ENCODE measurements at places on chromosomes 12 and 14.

GRCh38 chr12:124964251-124964650 lies 24.7 kb downstream of the DHX37 start:
- DNase-seq = no peak

DNA sequence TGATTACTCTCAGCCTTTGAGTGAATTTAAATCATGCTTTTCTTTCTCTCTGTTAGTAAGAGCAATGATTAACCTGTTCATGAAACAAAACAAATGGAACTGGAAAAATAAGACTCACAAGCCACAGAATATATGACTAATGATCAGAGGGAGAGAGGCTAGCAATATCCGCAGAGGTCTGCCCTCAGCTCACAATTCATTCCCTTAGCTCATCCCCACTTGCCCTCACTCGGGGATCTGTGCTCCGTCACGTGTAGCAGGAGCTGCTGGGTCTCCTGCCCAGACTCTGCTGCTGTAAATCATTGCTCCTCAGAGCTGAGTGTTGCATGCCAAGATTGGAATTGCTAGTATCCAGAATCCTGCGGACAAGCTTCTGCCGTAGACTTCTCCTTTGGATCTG lies 53.1 kb upstream of the GNG2 start:
- DNase-seq = no peak

GRCh38 chr14:23089498-23090253 lies 5.3 kb downstream of the ACIN1 start:
- DNase-seq = no peak

DNA sequence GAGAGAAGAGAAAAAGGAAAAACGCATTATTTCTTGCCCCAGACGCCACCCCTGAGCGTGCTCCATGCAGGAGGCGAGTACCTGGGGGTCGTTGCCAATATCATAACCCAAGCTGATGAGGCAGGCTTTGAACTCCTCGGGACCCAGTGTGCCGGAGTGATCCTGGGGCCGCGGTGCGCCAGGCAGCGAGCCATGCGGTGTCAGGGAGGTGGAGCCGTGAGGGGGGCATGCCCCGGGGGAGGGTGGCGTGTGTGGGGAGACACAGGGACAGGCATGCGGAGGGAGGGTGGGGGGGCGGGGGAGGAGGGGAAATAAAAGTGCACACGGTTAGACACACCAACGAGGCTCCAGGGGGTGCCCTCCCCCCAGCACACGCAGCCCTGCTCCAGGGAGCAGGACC lies 86.0 kb upstream of the ZFP36L1 start:
- no peak for DNase-seq

DNA sequence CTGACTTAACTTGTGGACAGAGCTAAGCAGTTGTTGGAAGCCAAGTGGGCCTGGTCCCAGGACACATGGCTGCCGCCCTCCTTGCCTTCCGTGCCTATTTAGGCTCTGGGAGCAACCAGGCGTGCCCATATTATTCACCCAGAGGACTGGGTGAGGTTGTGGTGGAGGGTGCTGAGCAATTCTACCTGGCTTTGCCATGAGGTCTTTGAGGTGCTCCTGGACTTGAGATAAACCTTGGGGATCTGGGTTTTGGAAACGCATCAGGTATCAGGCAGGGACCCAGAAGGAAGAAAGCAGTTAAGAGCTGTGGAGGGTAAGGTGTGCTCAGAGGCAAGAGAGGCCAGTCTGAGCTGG lies 60.1 kb downstream of the EMP1 start:
- DNase-seq = no peak

DNA sequence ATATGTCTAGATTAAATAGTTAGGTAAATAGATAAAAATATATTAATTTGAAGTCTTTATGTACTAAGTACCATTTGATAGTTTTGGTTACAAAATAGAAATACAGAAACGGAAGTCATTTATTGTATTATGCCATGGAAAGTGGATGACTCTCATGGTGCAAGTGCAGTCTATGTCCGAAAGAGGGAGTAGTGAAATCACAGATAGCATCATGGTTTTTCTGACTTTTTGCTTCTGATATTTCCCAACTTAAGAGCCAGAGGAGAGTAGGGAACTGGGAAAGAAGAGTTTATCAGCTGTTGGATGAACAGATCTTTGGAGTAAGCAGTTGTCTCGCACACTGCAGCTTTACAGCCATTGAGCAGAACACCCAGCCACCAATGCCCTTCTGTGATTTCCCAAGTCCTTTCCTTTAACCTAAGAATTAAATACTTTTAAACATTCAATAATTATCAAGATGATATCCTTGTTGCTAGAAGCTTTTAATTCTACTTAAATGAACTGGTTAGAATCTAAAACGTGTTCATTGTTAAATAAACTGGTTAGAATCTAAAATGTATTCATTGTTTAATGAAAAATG lies 18.4 kb upstream of the SRGAP1 start:
- no peak for DNase-seq
